ENCODE measurements at places on chromosomes 6 and 20. TPM values are rescaled to one million over a fixed set of nuclear protein-coding genes. Genes with fewer than 3 reads are reported as not detected.

The PPARD gene
- 3.2 TPM for total RNA-seq

The CDH22 gene
- total RNA-seq, result not detected

GRCh38 chr6:45742591-45742990, 273.1 kb downstream of the CLIC5 start:
- DNase-seq, result no peak

DNA sequence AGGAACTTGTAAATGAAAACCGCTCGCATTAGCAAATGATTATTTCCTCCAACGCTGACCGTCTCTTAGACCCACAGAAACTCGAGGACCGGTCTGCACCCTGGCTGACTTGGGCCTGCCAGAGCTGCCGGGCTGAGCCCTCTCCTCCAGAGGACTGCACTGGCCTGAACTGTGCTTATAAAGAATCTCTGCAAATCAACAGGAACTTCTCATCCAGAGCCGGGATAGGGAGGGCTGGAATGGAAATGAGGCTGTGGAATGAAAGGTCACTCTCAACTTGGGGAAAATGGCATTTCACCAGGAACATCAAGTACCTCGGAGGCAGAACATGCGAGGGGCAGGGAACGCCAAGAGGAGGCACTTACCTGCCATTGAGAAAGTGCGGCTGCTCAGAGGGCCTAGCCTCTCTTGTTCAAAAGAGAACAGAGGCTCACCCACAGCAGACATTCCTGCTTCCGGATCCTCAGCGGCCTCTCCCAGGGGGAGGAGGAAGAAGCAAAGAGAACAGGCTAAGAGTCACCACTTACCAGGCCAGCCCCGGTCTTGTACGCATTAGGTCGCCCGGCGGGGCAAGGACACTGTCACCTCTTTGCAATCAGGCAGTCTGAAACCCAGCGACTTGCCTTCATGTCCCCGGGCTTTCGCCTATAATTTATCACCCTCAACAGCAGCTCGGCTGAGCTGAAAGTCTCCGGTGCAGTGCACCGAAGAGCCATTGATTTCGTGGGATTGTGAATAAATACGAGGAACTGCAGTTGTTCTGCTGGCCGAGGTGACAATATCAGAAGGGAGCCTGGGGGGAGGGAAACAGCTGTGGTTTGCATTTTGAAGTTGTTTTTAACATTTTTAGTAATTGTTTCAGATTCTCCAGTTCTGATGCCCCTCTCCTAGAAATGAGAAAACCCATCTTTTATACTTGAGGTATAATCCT, 37.6 kb downstream of the ZMYND8 start:
- DNase-seq, result no peak

- no peak for DNase-seq
These were observed 86.7 kb downstream of the SCML4 start for GRCh38 chr6:107737397-107737793.

The MYL9 gene
- not detected for total RNA-seq

DNA sequence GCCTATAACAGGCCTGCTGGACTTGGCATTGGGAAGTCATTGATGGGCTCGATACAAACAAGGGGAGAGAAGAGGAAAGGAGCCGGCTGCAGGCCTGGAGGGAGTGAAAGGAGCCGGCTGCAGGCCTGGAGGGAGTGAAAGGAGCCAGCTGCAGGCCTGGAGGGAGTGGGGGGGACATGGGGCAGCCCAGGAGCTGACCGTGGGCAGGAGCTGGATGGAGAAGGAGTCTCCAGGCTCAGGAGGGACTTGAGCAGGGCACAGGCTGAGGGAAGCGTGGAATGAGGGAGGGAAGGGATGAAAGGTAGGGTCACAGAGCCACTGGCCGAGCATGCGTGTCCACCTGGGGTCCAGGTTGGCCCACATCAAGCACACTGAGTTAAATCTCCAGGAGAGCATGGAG, 32.0 kb downstream of the RPP40 start:
- no peak for DNase-seq

The PRL gene
- not detected for total RNA-seq

The GUCA1A gene
- not detected for total RNA-seq

DNA sequence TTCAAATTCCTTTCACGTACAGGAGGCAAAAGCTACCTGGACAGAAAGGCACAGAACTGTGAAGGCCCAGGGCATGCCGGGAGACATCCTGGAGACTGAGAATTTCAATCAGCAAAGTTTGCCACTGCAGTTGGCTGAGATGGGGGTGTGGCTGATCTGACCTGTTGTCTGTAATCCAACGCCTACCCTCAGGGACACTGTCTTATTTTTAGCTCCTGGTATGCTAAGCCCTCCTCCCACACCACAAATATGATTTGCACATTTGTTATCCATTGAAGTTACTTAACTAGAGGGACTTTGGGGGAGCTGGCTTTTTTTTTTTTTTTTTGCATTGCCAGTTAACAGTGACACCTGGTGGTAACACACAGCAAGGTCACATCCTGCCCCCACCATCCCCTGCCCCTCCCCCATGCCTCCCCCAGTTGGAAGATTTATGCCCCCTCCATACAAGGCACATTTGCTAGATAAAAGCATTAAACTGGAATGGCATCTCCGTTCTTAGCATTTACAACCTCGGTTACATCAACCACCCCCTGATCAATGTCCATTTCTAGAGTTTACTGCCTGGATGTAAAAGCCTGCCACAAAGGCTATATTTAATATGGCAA, 40.4 kb downstream of the TTI1 start:
- peak; percentile 71 for DNase-seq

The DNMT3B gene
- total RNA-seq, result 3.3 TPM

- no peak for DNase-seq
These were observed 111.8 kb downstream of the PERP start for GRCh38 chr6:137995371-137995770.

DNA sequence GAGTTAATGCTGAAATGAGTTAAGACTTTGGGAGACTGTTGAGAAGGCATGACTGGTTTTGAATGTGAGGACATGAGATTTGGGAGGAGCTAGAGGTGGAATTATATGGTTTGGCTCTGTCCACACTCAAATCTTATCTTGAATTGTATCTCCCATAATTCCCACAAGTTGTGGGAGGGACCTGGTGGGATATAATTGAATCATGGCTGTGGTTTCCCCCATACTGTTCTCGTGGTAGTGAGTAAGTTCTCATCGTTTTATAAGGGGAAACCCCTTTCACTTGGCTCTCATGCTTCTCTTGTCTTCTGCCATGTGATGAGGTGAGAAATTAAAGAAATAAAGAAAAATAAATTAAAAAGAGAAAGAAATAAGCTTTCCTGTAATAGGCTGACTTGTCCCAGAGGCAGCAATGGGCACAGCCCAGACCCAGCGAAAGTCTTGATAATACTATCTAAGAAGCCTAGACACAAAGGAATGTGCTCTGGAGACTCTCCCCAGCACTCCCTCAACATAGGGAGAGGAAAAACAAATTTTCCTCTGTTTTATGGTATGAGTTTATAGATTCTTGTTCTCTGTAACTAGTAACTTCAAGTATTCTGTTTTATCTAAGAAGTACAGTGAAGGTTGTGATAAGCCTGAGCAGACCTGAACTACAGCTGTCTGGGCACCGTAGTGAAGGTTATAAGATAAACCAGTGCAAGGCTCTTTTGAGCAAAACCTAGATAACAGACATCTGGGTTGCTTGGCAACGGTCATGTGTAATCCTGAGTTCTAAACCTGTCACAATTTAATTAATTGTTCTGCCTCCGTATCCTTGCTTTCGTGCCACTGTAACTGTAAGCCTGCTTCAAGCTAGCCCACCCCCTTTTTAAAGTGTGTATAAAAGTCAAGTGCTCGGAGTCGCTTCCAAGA, 88.9 kb upstream of the ECI2 start:
- no peak for DNase-seq

GRCh38 chr20:40678286-40678875, 10.7 kb downstream of the MAFB start:
- no peak for DNase-seq

- DNase-seq, result no peak
These were observed 131.1 kb downstream of the VEGFA start for GRCh38 chr6:43900916-43901732.

- DNase-seq, result no peak
These were observed 18.9 kb downstream of the C6orf132 start for GRCh38 chr6:42123379-42124103.

DNA sequence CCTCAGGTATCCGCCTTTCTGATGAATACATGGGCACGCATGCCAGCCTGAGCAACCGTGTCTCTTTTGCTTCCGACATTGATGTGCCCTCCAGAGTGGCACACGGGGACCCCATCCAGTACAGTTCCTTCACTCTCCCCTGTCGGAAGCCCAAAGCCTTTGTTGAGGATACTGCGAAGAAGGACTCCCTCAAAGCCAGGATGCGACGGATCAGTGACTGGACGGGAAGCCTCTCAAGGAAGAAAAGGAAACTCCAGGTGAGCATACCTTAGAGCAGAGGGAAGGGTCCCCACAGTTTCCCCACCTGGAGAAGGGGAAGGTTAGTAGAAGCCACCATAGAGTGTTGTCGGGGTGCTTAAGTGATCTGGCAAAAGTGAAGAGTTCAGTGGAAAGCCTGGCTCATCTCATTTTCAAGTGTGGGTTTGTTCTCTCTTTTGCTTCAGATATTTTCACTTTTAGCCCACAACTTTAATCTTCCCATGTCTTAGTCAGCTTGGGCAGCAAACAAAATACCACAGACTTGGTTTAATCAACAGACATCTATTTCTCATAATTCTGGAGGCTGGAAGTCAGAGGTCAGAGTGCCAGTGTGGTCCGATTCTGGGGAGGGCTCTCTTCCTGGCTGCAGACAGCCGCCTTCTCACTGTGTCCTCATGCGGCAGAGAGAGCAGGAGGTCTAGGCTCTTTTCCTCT, 133.5 kb upstream of the CLDN20 start:
- DNase-seq, result no peak

DNA sequence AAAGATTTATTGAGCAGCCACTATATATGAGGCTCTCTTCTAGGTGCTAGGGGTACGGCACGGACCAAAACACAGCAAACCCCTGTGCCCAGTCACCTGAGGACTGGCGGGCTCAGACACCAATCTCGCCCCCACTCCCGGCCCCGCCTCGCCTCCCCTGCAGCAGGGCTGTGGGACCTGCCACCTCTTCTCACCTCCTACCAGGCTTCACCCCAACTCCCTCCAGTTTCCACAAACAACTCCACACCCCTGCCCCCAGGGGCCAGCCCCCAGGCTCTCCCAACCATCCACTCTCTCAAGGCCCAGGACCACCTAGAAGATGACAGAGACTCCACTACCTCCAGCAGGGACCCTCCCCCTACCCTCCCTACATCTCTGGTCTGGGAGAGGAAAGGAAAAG, 6.5 kb downstream of the TFEB start:
- no peak for DNase-seq

The FAM120B gene
- 4.8 TPM for total RNA-seq

DNA sequence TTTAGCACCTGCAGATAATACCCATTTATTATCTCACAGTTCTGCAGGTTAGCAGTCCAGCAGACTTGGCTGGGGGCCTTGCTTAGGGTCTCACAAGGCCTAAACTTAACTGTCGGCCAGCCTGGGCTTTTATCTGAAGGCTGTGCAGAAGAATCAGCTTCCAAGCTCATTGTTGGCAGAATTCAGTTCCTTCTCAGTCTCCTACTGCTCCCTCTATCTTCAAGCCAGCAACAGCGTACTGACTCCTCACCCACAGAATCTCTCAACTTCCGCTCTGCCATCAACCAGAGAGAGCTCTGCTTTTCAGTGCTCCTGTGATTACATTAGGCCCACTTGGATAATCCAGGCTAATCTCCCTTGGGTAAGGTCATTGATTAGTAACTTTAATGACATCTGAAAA, 30.2 kb upstream of the NHSL1 start:
- no peak for DNase-seq

- no peak for DNase-seq
These were observed 60.5 kb upstream of the SALL4 start for GRCh38 chr20:51862796-51863195.

GRCh38 chr20:61350500-61351250, 98.6 kb downstream of the CDH4 start:
- no peak for DNase-seq

- DNase-seq, result no peak
These were observed 24.5 kb downstream of the GABRR2 start for GRCh38 chr6:89290401-89291155.

The SAMD10 gene
- total RNA-seq, result not detected

The GABRR1 gene
- not detected for total RNA-seq

- peak; percentile 13 for DNase-seq
These were observed 69.3 kb downstream of the EYA2 start for GRCh38 chr20:46963758-46964617.

- no peak for DNase-seq
These were observed 223.7 kb downstream of the NKAIN2 start for GRCh38 chr6:124027392-124027791.

The DEFB119 gene
- total RNA-seq, result not detected

The SLC17A2 gene
- not detected for total RNA-seq

GRCh38 chr6:50091641-50092040, 41.9 kb upstream of the DEFB112 start:
- no peak for DNase-seq

The ACSS1 gene
- 0.10 TPM for total RNA-seq

DNA sequence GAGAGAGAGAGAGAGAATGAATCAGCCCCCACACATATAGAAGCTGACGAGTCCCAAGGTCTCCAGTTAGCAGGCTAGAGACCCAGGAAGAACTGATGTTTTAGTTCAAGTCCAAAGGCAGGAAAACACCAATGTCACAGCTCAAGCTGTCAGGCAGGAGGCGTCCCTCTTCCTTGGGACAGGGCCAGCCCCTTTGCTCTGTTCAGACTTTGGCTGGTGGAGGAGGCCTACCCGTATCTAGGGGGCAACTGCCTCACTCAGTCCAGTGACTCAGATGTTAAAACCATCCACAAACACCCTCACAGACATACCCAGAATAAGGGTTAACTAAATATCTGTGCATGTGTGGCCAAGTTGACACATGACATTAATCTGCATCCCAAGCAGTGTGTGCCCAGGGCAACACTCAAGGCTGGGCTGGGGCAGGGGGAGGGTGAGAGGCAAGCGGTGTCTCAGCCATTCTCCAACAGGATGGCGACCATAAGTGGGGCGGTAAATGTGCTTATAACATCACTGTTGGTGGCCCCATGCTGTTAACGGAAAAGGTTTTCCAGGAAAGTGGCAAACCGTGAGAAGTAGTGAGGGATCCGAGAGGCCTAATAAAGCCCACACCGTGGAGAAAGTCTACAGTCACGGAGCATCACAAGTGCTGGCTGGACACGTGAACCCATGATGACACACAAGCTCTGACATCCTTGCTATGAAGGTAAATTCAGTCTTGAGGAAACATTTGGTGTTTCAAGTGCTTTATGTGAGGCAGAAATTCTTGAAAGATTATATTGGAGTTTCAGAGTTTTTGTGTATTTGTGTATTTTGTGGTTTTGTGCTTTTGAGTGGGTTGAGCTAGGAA, 28.1 kb downstream of the RAMACL start:
- DNase-seq, result no peak

DNA sequence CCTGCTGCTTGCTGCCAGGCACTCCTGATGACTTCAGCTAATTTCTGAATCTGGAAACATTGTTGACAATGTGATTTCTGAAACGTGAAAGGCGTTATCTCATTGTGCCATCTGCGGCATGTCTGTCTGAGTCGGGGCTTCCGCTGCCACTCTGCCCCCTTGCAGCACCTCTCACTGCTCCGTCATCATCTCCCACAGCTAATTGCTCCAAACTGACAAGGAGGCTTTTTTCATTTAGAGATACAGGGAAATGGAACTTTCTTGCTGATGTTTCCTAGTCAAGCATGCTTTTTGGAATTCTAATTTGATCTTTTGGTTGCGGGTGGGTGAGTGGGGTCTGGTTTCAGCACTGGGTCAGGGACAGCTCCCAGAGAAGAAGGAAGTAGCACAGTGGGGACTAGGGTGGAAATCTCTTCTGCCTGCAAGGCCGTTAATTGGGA, 233.5 kb downstream of the DHX35 start:
- DNase-seq, result no peak

Data from H4 (cell line).